Activated CD4-positive, alpha-beta T cell treated with anti-CD3 and anti-CD28 coated beads, Interleukin-2, amount 10 ng/mL, durations not matched to agents 7 days and 5 days (primary cell): ENCODE measurements at places on chromosomes 2 and 18. TPM values are rescaled to one million over a fixed set of nuclear protein-coding genes. Genes with fewer than 3 reads are reported as not detected.

The DNER gene
- not detected for total RNA-seq

The SFT2D3 gene
- total RNA-seq, result 5.0 TPM

The CD8B gene
- 1.2 TPM for total RNA-seq

The CHAC2 gene
- total RNA-seq, result 12.6 TPM

The TFCP2L1 gene
- 0.02 TPM for total RNA-seq

The NAT8 gene
- not detected for total RNA-seq

The CTNNA2 gene
- not detected for total RNA-seq

The REG3G gene
- total RNA-seq, result not detected

The RAB10 gene
- total RNA-seq, result 123 TPM

The AFTPH gene
- 31.1 TPM for total RNA-seq

The PROKR1 gene
- total RNA-seq, result not detected

The SPP2 gene
- not detected for total RNA-seq

The MDH1 gene
- 176 TPM for total RNA-seq

The SULT1C4 gene
- total RNA-seq, result not detected

DNA sequence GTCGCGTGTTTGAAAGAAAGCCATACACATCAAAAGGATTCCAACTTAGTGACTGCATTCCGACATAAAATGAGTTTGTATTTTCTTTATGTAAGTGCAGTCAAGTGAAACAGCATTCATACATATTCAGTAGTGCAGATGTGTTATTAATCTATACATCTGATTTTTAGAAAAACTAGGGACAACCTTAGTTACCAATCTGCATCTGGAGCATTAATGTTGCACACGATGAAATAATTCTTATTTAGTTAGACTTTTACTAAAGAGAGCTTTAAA, 1.9 kb downstream of the GORASP2 start:
- no peak for DNase-seq

DNA sequence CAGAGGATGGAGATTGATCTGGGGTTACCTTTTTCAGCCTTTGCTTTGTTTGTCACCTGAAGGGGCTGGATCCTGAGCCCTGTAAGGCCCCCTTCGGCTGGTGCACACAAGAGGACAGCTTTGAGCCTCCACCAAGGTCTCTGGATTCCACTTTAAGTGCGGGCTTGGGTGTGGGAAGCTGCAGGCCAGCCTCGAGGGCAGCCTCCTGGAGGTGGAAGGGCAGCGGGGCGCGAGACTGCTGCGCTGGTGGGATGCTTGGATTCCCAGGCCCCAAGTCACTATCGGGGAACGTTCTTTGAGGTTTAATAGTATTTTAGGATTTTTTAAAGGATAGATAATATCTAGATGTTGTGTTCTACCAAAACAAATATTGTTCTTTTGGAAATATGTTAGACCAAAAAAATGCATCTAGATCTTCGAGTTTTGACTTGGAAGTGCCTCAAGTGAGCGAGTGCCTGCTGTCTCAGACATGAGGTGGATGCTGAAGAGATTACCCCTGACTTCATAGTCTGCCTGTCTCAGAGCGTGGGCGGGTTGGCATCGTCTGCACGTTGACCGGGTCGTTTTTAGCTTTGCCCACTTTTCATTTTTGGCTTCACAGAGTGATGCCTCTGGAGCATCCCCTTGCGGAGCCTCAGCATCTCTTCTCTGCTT, 113.8 kb downstream of the AGAP1 start:
- no peak for DNase-seq

DNA sequence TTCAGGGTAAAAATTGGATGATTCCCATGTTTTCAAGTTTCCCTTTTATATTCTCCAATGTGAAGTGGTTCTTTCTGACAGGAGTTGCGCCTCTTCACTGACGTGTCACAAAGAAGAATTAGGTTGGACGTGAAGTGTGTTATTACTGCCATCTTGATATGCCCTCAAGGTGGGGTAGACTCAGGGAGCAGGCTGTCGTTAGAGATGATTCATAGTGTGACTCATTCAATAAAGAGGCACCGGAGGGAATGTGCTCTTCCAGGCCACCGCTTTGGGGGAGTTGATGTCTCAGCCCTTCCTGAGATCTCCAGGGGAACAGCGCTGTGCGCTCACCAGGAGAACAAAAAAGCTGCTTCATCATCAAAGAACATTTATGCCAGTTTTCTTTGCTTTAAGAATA, 3.6 kb upstream of the DGKD start:
- DNase-seq, result no peak

DNA sequence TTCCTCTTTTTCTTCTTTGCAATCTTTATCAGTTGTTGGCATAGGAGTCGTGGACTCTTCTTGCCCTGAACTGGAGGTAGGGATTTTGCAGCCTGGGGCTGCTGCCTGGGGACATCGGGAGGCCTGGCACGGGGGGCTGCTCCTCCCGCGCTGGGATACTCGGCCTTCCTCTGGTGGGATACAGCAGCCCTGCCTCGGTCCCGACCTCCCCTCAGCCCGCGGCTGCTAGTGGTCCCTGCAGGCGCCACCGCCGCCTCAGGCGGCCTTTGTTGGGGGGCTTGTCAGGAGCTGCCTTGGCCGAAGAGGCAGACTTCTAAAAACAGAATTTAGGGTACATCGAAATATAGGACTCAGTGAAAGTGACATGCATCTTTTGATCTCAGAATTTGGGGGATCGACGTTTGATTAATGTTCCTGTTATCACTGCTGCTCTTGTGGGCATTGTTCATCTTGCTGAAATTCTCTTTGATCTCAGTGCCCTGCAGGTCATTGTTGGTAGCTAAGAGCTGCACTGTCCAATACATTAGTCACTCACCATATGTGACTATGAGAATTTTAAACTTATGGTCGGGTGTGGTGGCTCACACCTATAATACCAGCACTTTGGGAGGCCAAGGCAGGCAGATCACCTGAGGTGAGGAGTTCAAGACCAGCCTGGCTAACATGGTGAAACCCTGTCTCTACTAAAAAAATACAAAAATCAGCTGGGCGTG, 16.3 kb downstream of the POLR2D start:
- DNase-seq, result no peak

DNA sequence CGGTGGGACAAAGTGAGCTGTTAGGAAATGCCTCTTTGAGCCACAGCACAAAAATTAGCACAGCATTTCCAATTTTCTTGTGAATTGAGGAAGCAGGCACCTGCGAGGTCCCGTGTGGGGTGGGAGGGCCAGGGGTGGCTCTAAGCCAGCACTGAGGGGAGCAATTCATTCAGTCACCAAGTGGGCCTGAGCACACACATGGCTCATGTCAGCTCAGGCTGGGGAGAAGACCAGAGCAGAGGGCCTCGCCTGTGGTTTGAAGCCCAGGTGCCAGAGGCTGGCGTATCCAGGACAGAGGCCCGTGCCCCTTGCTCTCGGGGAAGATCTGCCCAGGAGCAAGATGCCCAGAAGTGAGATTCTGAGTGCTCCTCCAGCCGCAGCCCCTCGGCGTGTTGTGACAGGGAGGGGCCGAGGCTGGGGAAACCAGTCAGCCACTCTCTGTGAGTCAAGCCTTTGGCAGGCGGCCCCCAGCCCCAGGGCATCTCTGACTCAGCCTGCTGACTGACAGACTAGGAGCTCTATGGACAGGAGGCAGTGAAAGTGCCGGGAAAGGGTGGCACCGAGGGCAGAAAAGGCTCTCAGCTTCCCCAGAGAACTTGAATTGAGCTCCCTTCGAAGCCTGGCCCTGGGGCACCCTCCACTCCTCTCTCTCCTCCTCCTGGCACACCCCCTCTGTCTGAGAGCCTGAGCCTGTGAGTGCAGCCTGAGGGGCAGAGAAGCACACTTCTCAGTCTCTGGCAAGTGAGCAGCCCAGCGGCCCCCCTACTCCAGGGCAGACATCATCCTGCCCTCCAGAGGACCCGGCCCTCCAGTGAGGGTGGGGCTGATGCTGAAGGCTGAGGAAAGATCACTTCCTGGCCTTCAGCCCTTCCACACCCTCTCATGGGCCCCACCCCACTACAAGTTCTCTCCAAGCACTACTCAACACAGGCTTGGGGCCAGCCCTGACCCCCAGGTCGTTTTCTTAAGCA, 32.3 kb downstream of the CYP26B1 start:
- DNase-seq, result no peak

GRCh38 chr2:24785671-24786321, 7.4 kb downstream of the PTRHD1 start:
- DNase-seq, result no peak

GRCh38 chr2:1607971-1608688, 136.2 kb downstream of the PXDN start:
- no peak for DNase-seq

GRCh38 chr18:5059696-5060032, 137.4 kb downstream of the AKAIN1 start:
- no peak for DNase-seq

DNA sequence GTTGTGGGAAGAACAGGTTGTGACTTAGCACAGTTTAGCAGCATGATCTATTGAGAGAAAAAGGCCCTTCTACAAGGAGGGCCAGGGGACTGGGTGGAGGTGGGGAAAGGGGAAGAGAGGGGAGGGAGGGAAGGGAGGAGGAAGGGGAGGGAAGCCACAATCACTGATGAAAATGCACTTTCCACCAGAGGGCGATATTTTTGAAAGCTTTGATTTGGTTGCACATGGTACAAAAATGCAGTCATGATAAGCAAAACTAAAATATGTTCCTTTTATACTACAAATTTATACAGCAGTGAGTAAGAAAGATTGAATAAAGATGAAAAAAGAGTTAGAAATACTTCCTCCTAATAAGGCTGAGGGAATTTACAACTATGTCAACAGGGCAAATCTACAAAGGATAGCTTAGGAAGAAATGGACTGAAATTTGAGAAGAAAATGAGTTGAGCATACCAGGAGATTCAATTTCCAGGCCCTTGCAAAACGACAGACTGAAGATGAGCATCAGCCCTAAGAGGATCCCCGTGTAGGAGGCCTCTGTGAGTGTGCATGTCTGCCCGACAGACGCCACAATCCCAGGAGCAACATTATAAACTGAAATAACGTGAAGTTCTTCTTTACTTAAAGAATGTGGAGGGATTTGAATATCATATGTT, 17.2 kb downstream of the SH3YL1 start:
- peak; percentile 63 for DNase-seq

DNA sequence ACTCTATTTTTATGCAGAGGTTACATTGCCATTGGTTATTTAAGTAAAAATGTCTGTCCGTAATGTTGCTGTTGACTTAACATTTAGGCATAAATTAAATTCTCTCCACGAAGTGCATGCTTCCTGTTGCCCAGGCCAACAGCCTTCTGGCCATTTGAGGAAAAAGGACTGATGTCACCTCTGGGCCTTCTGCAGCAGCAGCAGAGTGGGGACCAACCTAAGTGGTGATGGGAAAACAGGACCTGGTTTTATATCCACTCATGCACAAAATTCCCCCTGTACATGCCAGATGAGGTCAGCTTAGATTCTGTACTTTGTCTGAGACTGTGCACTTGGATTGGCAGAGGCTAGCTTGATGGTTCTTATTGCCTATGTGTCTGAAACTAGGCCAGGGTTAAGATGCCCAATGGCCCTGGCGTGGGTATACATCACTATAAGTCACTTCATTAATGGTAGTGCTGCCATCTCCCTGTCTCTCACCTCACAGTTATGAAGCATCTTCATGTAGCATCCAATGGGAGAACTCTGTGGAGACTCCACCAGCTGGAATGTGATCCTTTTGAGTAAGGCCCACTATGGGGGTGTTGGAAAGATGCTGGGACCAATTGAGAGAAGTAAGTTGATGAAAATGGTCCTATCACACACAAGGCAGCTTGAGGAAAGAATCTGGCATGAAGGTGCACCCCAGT, 4.4 kb downstream of the ARHGAP25 start:
- DNase-seq, result peak; percentile 5

DNA sequence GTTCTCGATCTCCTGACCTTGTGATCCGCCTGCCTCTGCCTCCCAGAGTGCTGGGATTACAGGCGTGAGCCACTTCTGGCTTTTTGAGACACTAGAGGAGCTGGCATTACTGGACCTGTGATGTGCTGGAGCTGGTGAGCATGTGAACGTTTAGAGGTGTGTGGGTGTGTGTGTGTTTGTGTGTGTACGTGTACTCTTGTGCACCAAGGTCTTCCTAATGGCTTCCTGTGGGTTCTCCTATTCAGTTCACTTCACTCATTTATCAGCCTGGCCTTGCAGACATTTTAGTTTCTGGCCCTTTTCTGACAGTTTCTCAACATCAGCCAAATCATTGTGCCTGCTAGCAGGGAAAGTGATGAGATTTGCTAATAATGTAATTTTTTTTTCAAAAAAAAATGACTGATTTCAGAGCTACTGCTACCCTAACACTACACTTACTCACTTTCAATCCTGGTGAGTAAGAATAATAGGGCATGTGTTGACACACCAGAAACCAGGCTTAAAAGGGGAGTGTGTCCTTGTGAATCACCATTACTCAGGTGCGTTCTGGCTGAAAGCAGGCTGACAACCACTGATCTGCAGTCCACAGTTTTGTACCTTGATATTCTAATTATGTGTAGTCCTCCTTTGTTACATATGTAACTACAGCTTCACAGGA, 41.0 kb upstream of the ACTR3 start:
- DNase-seq, result no peak

DNA sequence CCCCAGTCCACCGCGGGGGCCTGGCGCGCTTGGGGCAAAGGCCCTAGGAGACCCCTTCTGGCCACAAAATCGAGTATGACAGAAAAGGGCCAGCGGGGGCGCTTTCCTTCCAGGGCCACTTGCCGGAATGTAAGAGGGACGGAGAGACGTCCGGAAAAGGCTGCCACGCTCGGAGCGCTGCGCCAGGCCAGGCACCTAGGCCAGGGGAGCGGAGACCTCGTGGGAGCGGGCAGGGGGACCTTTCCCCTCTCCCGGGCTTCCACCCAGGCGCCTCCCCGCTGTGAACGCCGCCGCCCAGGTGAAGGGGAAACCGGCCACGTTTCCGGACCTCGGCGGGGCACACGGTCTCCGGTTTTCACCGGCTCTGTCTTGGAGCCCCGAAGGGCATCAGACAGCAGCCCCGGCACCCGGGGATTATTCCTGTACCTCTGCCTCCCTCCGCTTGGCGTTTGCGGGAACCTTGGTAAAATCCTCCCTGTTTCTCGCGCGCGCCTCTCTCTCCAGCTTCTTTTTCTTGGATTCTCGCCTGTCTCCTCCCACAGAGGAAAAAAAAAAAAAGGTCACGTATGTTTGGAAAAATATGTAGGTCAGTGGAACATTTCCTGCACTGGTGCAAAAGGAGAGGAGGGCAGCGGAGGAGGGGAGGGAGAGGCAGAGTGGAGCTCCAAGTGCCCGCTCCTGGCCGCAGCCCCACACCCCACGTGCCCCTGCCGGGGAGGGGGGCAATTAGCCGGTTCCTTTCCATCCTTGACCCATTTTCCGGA, 1.2 kb upstream of the NPAS2 start:
- peak; percentile 9 for DNase-seq

DNA sequence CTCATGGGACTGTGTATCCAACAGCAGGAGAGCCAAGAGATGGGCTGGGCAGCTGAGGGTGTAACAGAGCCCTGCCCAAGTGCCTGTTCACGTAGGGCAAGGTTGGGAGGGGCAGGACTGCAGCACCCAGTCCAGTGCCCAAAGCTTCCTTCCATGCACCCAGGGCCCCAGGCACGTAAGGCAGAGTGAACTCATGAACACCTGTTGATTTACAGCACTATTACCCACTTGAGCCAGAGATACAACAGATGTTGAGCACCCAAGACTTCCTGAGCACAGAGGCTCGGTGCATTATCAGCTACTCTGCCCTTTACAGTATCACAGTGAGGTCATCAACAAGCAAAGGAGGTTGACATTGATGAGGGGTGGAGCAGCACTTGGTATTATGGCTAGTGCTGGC, 50.2 kb upstream of the FHL2 start:
- no peak for DNase-seq

- DNase-seq, result no peak
These were observed 407.5 kb upstream of the FIGN start for GRCh38 chr2:164143183-164143930.

GRCh38 chr2:157986761-157987160, 110.6 kb upstream of the ACVR1 start:
- no peak for DNase-seq
